EH (cell line): ENCODE measurements at places on chromosomes 2 and 18.

DNA sequence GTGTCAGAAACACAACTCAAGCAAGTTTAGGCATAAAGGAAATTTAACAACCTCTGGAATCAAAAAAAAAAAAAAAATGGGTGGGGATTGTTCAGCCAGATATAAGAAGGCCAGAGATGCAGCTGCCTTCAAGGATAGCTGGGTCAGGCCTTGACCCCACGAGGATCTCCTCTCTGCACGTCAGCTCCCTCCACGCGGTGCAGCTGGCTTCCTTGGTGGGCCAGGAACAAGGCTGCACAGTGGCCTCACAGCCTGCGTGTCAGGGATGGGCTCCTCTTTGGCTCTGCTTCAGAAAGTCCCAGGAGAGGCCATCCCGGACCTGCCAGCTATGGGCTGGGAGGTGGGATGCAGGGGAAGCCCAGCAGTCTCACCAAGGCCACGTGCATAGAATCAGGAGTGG lies 55.5 kb downstream of the TIMM21 start:
- DNase-seq = no peak

DNA sequence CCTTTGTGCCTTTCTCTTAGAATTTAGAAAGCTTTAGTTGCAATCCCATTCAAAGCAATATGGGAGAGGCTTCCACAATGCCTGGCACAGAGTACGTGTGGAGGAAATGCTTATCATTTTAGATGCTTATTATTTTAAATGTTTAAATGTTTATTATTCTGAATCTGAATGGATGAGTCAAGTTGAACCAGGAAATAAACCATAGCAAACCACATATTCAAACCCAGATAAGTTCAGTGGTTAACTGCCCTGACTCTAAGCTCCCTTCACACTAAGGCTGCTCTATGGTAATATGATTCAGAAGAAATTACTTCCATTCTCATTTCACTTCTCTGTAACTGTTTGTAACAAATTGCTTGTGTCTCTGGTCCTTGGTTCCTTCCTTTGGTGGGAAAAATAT lies 5.2 kb upstream of the PPP4R1 start:
- peak; percentile 92 for DNase-seq

DNA sequence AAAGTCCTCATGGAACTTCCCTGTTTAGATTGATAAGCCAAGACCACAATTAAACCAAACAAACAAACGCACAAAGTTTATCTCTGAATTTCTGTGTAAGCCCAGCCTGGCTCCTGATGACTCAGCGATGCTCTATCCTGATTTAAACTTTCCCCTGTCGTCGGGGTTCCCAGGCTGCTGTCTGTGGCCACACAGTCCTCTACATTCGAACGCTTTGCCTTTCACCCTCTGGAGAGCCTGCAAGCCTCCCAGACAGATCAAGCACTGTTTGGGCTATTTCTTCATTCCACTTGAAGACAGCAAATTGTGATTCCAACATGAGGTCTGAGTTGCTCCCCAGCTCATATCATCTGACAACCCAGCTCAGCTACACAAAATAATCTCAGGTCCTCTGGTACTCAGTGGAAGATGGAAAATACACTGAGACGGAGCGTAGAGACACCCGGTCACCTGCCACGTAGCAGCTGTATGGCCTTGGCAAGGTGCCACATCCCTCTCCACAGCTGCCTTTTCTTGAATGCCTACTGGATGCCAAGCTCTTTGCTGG lies 51.2 kb downstream of the CYRIA start:
- DNase-seq = no peak

DNA sequence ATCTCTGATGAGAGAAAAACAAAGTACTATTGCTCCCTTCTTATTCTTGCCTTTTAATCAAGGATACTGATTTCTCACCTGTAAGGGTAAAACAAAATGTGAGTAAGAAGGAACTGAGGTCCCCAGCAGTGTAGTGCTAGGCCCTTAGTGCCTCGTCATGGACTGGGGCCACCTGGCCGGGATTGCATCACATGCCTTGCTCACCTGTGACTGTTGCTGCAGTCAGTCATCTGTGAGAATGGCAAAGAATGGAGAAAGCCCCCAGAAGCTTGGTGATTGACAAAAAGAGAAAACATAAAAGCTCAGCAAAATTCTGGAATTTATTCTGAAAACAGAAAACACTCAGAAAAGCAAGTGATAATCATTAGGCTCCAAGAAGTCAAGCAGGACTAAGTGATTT lies 63.4 kb downstream of the SPATS2L start:
- no peak for DNase-seq

- DNase-seq = peak; percentile 37
Observed at GRCh38 chr18:12442946-12443345, 35.2 kb downstream of the PRELID3A start.

GRCh38 chr2:8545695-8546611 lies 135.9 kb upstream of the ID2 start:
- DNase-seq = no peak

DNA sequence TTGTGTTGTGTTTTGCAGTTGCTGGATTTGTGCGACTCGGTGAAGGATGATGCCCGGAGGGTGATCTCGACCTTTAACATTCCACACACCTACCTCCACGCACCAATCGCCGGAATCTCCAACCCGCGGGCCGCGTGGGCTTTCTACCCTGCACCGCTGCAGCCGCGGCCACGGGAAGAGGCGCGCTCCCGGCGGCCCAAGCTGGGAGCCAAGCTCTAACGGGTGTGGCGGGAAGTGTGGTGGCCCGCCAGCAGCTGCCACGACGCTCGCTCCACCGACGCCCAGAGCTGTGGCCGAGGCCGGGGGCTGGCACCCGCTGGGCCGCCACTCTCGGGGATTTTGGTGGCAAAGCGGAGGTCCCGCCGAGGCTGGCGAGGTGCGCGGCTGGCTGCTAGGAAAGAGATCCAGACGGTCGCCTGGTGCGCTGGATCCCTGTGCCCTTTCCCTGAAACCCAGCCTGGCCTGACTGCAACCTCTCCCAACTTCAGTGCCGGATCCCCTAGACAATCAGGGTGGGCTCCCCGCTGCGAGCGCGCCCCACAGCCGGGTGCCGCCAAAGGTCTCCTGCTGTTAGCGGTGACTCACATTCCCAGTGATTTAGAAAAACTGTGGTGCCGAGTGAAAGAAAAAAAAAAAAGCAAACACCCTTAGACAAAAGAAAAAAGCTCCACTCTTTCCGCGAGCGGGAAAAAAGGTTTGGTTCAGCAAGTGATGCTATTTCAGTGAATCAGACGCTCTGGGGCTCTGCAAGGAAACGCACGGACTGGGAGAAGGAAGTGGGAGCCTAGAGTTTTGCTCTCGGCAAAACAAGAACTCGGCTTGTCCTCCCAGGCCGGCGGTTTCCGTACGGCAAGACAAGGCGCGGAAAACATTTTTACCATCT lies 2.9 kb upstream of the BCL2L11 start:
- DNase-seq = peak; percentile 29

DNA sequence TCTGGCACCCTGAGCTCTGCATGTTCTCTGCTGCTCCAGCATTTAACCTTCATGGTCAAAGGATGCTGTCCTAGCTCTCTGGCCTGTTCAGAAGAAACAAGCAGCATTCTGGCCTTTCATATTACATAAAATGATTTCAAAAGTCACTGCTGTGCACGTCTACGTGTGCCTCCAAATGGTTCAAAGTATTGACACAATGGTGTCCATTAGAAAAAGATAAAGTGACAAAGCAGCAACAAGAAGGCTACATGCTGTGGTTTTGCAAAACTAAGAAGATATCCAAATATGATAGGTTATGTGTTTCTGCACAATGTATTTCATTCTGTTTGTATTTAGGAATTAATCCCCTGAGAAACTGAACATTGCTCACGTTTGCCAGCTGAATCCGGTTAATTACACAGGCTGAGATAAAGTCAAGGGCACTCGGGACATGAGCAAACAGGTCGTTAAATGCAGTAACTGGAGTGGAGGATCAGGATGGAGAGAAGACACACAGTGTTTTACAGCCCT lies 258.5 kb downstream of the DOK6 start:
- DNase-seq = no peak

- DNase-seq = peak; percentile 58
Observed at GRCh38 chr2:143839456-143839855, 680.5 kb downstream of the ZEB2 start.

DNA sequence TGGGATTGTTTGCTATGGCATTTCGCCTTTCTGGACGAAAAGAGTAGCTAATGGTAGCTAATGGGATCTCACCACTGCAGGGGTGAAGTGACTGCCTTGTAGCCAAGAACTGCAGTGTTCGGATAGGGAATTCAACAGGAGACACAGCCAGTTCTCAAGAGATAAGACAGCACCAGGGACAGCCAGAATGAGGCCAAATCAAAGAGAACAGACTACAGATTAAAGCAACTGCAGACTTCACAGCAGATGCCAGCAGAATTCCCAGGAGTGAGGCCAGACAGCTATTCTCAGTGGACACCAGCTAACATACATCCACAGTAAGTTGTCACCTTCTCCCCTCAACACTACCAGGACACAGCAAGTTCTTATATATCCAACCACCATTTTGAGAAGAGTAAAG lies 124.0 kb downstream of the PLA2R1 start:
- no peak for DNase-seq

DNA sequence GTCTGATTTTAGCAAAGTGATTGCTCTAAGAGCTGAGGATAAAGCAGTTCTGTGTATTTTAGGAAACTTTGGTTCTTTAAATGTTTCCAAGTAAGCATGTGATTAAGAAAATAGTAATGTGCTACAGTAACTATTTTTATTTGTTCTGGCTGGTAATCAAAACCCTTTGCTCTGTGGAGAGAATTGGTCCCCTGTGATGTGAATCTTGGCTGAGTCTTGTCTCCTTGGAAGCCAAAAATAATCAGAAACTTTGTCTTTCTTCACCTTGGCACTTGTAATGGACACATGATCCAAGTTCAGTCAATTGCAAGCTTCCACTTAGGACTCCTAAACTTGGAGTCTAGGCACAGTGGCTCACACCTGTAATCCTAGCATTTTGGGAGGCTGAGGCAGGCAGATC lies 422.7 kb upstream of the CDH20 start:
- DNase-seq = no peak

DNA sequence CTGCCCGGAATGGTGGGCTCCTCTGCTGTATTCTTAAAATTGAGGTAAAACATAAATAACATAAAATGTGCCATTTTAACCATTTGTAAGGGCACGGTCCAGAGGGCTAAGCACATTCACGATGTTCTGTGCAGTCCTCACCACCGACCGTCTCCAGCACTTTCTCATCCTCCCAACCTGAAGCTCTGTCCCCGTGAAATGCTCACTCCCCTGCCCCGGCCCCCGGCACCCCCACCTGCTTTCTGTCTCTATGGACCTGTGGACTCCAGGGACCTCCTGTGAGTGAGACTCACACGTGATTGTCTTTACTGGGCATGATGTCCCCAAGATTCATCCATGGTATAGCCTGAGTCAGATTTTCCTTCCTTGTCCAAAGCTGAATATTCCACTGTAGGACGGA lies 38.7 kb upstream of the CTDP1 start:
- DNase-seq = no peak

DNA sequence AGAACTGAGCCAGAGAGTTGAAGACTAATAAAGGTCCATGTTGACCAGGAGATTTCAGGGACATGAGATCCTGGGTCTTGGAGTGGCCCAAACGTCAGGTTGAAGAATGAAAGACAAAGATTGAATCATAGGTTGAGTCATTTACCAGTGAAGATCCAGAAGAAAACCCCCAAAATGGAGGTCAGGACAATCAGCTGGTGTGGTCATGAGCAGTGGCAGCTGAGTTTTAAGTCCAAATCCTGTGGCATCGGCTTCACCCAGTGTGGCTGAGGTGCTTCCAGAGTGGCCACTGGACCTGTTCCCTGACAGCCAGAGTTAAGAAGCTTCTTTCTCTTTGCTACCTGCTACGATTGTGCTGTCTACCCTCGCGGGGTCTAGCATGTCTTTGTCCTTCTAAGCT lies 234.0 kb downstream of the BCL2 start:
- no peak for DNase-seq

GRCh38 chr2:159635006-159635789 lies 18.9 kb upstream of the BAZ2B start:
- peak; percentile 50 for DNase-seq

DNA sequence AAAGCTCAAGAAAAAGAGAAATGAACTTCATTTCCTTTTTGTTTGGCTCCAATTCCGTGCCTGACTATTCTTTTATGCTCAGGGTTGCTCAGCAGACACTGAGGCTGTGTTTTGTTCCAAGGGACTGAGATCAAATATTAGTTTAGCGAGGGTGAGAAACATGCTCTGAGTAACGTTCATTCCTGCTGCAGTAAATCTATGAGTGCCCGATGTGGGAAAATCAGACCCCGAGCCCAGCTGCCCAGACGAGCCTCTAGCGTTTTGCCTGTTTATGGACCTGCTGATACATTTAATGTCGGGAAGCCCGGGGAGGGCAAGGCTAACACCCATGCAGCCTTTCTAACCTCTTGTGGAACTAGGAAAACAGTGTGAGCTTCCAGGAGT lies 119.2 kb downstream of the VAPA start:
- DNase-seq = no peak

GRCh38 chr2:199659207-199659606 lies 191.8 kb downstream of the FTCDNL1 start:
- peak; percentile 41 for DNase-seq

GRCh38 chr18:48138660-48139430 lies 208.4 kb upstream of the SMAD2 start:
- DNase-seq = no peak

- no peak for DNase-seq
Observed at GRCh38 chr2:129375632-129376425, 603.6 kb upstream of the RAB6C start.

DNA sequence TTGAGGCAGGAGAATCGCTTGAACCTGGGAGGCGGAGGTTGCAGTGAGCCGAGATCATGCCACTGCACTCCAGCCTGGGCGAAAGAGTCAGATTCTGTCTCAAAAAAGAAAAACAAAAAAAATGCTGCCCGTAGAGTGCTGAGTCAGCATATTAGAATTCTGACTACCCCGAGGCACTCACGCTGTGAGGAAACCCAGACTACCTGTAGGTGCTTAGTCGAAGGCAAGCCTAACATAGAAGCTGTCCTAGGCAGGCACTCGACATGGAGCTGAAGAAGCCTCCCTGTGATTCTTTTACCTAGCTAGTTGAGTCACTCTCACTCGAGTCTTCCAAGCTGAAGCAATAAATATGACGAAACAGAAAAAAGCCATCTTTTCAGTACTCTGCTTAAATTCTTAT lies 1323.2 kb upstream of the DDX18 start:
- DNase-seq = no peak

- DNase-seq = peak; percentile 57
Observed at GRCh38 chr2:176126929-176127773, 2.4 kb upstream of the HOXD8 start.

GRCh38 chr2:30339071-30339470 lies 107.7 kb downstream of the LBH start:
- no peak for DNase-seq

GRCh38 chr18:77052297-77052982 lies 80.1 kb downstream of the MBP start:
- DNase-seq = no peak

GRCh38 chr18:24915547-24915946 lies 436.4 kb downstream of the ZNF521 start:
- peak; percentile 38 for DNase-seq
